ENCODE measurements at places on chromosomes 1 and 21. TPM values are rescaled to one million over a fixed set of nuclear protein-coding genes. Genes with fewer than 3 reads are reported as not detected.

GRCh38 chr1:77929806-77930205 lies 41.4 kb downstream of the NEXN start:
- DNase-seq: no peak

DNA sequence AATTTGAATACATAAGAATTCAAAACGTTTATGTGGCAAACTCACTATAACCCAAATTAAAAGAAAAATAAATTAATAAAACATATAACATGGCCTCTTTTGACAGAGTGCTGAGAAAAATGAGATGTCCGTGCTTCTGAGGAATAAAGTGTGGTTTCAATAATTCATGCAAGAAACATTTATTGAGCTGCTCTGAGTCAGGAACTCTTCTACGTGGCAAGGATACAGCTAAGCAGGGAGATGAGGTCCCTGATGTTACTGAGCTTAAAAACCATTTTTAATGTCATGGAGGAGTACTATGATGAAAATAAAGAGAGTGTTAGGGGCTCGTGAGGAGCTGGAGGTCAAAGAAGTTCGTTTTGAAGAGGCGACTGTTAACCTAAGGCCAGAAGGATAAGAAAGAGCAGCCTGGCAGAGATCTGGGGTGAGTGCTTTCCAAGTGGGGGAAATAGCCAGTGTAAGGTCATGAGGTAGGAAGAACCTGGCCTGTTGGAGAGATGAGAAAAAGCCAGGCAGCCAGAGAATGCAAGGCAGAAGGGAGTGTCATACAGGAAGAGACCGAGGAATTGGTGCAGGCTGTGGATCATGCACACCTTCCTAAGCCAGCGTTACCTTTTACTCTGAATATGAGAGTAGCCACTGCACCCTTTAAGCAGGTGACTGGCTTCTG lies 182.2 kb upstream of the DUSP10 start:
- no peak for DNase-seq

GRCh38 chr1:93013145-93014065 lies 52.1 kb upstream of the DIPK1A start:
- DNase-seq: peak; percentile 14

DNA sequence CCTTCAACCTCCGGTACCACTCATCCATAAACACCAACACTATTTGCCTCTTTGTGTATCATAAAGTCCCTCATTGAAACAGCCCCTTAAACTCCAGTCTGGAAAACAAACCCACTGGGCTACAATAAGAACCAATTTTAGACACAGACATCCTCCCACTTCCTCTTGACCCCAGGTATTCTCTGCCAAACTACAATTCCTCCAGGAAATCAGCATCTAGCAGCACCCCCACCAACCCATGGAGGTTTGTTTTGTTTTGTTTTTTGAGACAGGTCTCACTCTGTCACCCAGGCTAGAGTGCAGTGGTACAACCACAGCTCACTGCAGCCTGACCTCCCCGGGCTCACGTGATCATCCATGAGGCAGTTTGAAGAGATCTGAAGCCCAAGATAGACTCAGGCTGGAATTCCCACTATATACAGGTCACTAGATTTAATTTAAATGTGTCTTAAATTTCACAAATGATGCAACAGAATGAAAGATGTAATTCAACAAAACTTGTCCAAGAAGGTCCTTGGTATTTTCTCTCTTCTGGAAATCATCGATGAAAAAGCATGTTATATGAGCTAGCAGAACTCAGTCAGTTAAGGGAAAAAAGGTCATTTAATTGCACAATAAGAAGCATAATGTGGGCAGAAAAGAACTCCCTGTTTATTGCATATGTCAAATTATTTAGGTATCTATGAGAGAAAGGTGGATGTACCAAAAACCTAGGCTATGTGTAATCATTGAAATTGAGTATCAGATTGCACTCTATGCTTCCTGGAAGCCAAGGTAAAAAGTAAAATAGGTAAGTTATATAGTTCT lies 30.3 kb downstream of the TCP10L start:
- no peak for DNase-seq

DNA sequence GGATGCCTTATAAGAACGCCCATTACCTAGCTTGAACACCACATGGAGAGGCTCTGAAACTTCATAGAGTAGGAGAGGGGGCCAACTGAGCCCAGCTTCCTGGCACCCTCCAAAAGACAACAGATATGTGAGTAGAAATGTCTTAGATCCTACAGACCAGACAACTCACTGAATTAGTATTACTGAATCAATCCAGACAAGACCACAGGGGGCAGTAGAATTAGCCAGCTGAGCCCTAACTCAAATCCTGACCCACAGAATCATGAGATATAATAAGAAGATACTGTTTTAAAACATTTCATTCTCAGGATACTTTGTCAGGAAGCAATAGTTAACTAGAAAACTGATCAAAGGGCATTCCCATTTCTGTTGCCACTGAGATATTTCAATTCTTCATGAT lies 45.8 kb upstream of the C1orf21 start:
- DNase-seq: no peak

The OR2M3 gene
- 0.01 TPM for polyA plus RNA-seq

The SLC6A9 gene
- polyA plus RNA-seq: 5.5 TPM

The HES3 gene
- polyA plus RNA-seq: not detected

The RAB25 gene
- polyA plus RNA-seq: 1.5 TPM
